Muscle of leg (tissue), 16 donors: ENCODE measurements at places on chromosomes 2 and 18.

- no peak for DNase-seq
Measured at GRCh38 chr2:53437371-53437770, 330.2 kb upstream of the CHAC2 start.

GRCh38 chr2:26114151-26114550 lies 58.7 kb upstream of the GAREM2 start:
- DNase-seq = no peak

DNA sequence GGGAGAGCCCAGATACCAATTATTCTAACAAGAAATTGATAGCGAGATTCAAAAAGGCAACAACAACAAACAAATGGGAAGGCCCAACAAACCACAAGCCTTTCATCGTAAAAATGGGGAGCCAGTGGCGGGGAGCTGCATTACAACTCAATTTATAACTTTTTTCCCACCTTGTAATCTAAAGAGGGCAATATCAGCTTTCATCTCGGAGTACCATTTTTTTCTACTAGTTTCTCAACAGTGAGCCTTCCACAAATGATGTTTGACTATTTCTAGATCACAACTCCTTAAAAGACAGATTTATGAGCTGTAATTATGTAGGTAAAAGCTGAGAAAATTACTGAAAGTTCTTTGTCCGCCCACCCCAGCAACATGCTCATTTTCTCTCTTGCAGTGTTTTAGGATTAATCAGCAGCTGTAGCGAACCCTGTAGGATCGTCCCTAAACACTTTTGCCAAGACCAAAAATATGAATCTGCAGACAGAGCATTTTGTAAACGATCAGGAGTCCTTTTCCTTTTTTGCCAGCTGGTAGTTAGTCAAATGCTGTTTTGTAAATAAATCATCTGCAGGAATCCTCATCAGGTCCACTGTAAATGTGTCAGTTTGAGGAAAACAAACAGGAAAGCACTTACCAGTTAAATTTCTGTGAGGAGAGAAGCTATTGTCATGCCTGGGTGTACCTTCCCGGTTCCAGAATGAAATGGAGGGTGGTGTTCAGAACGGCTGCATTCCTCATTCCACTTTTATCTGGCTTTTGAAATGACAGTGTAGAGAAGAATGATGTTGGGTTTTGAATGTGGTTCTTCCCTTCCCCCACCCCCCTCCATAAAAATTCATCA lies 53.2 kb downstream of the EEF1B2 start:
- peak; percentile 41 for DNase-seq

DNA sequence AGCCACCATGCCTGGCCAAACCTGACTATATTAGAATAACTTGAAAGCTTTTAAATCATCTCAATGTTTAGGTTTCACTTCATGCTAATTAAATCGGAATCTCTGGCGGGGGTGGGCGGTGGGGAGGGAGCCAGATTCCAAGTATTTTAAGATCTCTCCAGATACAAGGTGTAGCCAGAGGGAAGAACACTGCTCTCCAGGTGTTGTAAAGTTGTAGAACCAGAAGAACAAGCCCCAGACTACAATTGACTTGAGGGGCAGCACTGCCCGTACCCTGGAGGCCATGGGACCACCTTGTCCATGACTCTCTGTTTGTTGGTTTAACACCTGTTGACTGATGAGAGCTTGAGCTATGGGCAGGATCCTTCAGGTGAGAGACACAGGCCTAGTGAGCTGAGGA lies 33.1 kb upstream of the GTF2A1L start:
- no peak for DNase-seq

GRCh38 chr2:61426267-61426897 lies 44.5 kb downstream of the USP34 start:
- DNase-seq = no peak

DNA sequence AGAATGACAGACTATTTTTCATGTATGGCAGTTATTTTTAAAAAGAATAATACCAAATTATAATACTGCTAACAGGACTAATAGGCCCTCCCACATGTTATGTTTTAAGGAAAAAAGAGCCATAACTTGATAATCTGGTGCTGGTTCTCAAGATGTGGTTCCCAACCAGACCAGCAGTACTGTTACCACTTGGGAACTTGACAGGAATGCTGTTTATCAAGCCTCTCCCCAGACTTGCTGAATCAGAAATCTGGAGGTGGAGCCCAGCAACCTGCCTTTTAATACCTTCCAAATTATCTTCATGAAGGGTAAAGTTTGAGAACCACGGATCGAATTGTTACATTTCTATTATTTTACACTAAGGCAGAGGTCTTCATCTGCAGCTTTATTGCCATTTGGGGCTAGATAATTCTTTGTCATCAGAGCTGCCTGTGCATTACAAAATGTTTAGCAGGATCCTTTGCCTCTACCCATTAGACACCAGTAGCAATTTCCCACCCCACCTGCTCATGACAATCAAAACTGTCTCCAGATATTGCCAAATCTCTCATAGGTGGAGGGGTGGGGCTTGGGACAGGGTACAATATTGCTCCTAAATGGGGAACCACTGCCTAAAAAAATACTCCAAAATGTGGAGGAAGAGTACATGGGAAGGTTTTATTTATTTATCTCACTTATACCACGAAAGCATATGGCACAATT lies 629.6 kb downstream of the ARHGAP15 start:
- no peak for DNase-seq
